Activated naive CD8-positive, alpha-beta T cell treated with anti-CD3 and anti-CD28 coated beads, Interleukin-2, amount 50 U/mL, for 24 hours (primary cell): ENCODE measurements at places on chromosomes 7 and 10.

DNA sequence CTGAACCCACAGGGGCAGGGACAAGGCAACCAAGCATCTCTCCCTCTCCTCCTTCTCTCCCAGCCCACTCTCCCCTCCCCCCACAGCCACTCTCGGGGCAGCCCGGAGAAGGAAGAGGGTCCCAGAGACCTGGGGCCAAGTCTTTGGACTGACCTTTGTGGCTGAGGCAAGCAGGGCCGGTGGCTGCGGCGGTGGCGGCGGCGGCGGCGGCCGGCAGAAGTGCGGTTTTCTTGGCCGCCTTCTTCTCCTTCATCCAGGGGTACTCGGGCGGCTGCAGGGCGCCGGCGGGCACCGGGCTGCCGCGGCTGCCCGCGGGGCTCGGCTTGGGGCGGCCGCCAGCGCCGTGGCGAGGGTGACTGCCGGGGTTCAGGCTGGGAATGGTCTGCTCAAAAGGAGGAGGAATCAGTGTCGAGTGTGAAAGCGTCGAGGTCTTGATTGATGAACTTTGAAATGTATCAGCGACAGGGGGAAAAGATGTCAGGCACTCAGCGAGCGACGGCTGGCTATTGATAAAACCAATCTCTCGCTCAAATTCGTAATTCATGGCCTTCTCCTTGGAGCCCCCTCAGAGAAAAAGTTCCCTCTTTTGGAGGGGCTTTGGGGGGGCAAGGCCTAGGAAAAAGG, 414 bp downstream of the HOXA2 start:
- DNase-seq: no peak

- DNase-seq: no peak
Measured at GRCh38 chr7:2721842-2722241, 33.8 kb downstream of the AMZ1 start.

- DNase-seq: peak; percentile 9
Measured at GRCh38 chr10:96910488-96911395, 78.6 kb downstream of the LCOR start.

GRCh38 chr7:91636129-91636724, 244.3 kb downstream of the MTERF1 start:
- DNase-seq: no peak
